Hematopoietic multipotent progenitor cell treated with erythropoietin and hydrocortisone succinate and interleukin-3 and kit ligand, for 6 days (in vitro differentiated cells): ENCODE measurements at places on chromosomes 16 and 17.

DNA sequence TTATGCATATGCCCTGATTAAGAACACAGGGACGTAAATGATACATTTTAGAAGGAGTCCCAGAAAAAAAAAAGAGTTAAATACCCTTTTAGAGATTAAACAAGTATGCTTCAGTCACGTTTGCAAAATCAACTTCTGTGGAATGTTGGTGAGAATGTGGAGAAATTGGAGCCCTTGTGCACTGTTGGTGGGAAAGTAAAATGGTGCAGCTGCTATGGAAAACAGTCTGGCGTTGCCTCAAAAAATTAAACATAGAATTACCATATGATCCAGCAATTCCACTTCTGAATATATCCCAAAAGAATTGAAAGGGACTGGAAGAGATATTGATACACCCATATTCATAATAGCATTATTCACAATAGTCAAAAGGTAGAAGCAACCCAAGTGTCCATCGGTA lies 26.5 kb downstream of the RHBDL3 start:
- DNase-seq: no peak

DNA sequence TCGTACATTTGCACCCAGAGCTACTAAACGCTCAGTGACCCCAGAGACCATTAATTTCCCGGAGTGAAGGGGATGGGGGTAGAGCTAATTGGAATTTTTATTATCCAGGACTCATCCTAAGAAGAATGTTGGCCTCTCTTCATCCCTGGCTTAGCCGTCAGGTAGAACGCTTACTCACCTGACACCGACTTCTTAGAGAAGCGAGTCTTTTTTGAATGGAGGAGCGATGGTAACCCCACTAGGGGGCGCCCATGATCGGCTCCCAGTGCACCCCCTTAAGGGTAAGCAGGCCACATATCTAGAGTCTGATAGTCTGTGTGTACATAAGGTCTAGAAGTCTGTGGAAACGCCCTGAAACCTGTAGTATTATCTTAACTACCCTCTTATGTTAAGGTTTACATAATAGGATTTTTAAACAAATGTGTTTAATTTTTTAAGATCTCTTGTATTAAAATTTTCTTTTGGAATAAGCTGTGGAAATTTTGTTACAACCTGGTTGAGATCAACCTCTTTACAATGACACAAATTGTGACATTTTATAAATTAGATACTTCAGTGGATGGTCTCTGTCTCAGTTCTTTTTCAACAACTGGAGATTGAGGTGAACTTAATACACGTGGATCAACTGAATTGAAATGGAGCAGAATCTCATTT lies 229.8 kb downstream of the CPPED1 start:
- DNase-seq: peak; percentile 81

GRCh38 chr16:55567382-55567781 lies 898 bp downstream of the CAPNS2 start:
- DNase-seq: peak; percentile 19

DNA sequence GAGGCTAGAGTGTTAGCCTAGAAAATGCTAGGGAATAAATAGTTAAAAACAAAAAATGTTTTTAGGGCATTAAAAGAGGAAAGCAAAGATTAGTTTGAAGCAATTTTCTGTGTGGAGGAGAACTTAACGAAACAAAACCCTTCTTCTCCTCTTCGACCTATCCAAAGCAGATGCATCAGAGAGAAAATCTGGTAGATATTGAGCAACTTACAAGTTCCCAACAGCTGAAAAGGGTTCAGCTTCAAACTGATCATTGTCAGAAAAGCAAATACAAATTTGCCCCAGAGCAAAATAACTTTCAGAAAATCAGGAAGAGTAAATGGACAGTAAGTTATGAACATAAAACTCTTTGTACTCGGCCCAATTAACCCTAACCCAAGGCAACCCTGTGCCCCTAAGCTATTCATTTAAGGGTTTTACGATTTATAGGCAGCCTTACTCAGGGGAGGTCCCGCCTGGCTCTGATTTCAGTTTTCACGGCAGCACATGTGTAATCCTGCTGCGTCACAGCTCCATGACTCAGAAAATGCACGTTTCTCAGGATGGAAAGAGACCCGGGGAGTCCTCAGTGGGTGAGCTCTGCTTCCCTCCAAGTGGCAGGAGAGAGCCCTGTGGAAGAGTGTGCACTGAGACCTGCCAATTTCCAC lies 405.7 kb upstream of the SALL1 start:
- no peak for DNase-seq

DNA sequence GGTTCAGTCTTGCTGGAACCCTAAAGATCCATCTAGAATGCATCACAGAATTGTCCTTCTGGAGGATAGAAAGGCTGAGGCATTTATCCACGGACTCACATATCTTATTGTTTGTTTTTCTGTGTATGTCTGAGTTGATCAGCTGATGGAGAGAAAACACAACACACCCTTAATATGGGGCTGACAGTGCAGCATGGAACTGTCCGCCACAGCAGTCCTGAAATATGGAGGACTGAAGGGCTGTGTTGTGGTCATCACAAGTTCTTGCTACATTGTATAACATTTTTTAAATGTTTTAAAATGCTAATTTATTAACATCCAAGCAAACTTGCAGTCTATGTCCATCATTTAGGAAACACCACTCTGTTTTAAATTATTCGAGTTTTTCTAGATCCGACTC lies 448.9 kb upstream of the ERCC4 start:
- peak; percentile 15 for DNase-seq

GRCh38 chr16:1323296-1324239 lies 9.9 kb upstream of the BAIAP3 start:
- DNase-seq: no peak

DNA sequence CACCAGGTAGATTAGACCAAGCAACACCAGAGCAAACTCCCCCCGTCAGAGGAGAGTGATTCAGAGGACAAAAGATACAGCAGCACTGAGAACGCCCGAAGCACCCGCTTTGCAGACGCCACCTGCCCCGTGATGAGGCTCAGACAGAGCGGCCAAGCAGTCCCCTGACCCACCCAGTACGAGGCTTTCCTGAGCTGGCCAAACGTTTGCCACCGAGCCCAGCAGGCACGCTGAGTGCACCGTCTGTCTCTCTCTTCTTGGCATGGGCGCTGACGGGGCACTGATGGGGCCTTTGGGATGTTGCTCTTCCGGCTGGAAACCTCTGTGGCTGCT lies 19.4 kb upstream of the WDR45B start:
- no peak for DNase-seq

- DNase-seq: no peak
Measured at GRCh38 chr17:80726558-80727408, 182.1 kb downstream of the RPTOR start.

- no peak for DNase-seq
Measured at GRCh38 chr16:86092586-86093480, 193.9 kb downstream of the IRF8 start.

GRCh38 chr17:29150161-29150560 lies 30.0 kb downstream of the MYO18A start:
- DNase-seq: no peak

DNA sequence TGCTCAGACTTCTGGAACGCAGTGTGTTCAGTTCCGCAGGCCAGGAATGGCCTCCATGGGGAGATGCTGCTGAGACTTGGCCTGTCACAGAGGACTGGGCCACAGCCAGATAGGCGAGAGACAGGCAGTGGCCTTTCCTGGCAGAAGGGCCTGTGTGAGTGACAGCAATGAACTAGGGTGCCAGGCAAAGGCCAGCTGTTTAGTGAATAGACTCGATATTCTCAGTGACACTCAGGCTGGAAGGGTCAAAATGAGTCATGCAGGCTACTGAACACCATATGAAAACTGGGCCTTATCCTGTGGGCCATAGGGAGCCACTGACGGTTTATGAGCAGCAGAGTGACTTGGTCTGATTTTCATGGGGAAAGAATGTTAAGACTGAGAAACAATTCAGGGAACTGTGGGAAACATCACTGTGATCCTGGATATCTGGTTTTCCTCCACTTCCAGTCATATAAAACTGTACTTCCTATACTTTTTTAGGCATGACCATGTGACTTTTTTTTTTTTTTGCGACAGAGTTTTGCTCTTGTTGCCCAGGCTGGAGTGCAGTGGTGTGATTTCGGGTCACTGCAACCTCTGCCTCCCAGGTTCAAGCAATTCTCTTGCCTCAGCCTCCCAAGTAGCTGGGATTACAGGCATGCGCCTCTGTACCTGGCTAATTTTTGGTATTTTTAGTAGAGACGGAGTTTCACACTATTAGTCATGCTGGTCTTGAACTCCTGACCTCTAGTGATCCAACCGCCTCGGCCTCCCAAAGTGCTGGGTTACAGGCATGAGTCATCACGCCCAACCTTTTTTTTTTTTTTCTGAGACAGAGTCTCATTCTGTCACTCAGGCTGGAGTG lies 5.2 kb upstream of the NUBP1 start:
- DNase-seq: peak; percentile 37

- no peak for DNase-seq
Measured at GRCh38 chr16:6160303-6160702, 1062.7 kb upstream of the EEF2KMT start.

DNA sequence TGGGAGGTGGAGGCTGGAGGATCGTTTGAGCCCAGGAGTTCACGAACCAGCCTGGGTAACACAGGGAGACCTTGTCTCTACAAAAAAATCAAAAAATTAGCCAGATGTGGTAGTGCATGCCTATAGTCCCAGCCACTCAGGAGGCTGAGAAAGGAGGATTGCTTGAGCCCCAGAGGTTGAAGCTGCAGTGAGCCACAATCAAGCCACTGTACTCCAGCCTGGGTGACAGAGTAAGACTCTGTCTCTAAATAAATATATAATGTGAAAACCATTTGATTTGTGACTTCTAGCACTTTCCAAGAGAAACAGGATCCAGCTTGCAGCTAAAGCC lies 459.1 kb downstream of the SOX9 start:
- no peak for DNase-seq
